ENCODE measurements at places on chromosomes 3 and 15.
A peak's percentile ranks its signal among the peaks of the same experiment; 100 is the strongest.

GRCh38 chr3:108035751-108036150 is 55.1 kb downstream of the CD47 start:
- DNase-seq, result no peak

- no peak for DNase-seq
Observed at GRCh38 chr3:85567071-85567676, 608.4 kb downstream of the CADM2 start.

DNA sequence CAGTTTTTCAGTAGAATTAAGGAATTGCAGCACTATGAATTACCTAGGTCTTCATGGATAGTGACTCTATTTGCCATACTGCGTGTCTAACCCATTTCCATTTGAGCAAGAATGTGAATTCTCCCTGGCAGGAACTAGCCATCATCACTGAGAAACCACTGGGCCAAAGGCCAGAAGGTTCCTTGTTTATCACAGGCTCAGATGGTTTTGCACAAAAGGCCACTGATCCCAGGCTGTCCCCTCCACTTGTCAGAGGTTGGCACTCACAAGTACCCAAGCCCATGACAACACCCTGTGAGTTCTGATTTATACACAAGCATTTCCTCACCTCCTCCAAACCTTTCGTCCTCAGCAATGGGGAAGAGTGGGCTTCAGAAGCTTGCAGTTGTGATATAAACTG is 131.8 kb downstream of the FOXB1 start:
- no peak for DNase-seq

GRCh38 chr3:14430706-14431451 is 28.5 kb downstream of the SLC6A6 start:
- no peak for DNase-seq

DNA sequence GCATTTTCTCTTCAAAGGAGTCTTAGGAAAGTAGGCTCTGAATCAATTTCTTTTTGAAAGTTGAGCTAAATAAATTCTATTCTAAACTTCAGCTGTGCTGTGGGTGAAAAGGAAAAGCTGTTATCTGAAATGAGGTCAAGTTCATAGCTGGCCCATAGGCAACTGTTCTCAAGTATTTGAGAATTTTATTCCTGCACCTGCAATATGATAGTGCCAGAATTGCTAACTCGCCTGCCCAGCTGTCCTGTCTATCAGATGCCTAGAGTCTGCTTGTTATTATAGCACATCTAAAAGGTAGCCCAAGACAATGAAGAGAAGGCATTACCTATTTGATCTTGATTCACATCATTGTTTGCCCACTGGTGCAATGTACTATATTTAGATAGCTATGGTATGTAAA is 798.7 kb downstream of the DIPK2A start:
- DNase-seq, result no peak

- no peak for DNase-seq
Observed at GRCh38 chr15:100781961-100782530, 97.6 kb upstream of the ALDH1A3 start.

DNA sequence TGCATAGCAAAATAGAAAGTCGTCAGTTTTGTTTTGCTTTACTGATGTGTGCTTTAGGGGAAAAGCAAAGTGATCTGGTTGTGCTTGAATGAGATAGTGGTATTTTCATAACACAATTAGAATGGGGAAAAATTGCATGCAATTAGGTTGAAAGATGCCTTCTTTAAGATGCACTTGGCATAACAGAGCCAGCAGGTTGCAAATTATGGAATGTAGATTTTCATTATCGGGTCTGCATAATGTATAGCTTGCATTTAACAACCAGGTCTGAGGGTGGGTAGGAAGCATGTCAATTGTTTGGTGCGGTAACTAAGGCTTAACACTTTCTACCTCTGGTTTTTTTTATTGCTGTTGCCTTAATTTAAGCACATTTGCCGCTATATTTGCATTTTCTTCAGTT is 370.7 kb upstream of the MCTP2 start:
- DNase-seq, result no peak

GRCh38 chr3:125498630-125499029 is 21.4 kb downstream of the SNX4 start:
- no peak for DNase-seq

- DNase-seq, result no peak
Observed at GRCh38 chr3:15206662-15207576, 873 bp downstream of the CAPN7 start.

DNA sequence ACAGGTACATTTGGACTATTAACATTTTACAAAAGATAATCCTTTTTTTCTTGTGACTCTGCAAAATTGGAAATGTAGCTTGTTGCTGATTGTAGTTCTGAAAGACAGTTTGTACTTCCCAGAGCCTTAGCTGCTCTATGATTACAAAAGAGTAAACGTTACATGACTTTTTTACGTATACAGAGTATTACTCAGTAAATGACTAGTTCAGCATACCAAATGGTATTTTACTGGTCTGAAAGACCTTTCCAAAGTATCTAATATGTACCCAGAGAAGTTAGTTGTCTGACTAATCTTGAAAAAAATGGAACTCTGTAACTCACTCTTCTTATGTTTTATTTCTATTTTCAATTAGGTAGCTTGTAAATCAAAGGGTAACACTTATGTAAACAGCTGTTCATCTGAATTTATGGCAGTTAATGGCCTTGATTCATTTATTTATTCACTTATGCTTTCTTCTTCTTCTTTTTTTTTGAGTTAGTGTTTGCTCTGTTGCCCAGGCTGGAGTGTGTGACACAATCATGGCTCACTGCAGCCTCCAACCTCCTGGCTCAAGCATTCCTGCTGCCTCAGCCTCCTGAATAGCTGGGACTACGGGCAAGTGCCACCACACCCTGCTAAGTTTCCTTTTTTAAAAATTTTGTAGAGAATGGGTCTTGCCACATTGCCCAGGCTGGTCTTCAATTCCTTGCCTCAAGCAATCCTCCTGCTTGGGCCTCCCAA is 151.7 kb downstream of the C3orf38 start:
- DNase-seq, result no peak

GRCh38 chr15:45653702-45654424 is 19.0 kb downstream of the SQOR start:
- no peak for DNase-seq

DNA sequence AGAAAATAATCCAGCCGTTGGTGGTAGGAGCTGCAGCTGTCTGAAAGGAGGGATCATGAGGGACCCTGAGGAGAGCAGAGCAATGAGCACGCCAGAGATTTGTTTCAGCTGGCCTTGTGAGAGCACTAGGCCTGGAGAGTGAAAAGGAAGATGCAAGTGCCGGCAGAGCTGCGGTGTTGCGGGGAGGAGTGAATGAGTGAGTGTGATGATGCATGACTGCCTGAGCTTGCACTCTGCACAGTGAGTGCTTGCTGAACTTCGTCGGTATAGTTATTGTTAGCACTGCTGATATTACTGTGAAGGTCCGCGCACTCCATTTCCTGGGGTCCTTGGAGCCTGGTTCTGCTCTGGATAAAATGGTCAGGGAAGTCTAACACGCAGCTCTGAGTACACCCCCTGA is 23.2 kb downstream of the EIF1B start:
- DNase-seq, result no peak

DNA sequence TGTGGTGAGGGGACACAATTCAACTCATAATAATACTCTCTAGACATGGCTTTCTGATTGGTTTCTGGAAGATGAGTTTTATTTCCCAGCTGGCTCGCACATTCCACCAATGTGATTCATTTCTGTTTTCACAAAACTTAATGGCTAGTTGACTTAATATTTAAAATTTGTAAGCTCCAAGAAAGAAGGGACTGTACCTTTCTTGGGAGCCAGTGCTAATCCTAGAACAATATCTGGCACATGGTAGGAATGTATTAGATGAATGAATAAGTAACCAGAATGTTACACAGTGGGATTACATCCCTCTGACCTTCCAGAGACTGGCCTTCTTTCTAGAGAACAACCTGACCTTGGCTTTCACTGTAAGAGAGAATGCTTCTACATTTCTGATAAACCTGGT is 262.8 kb downstream of the RORA start:
- DNase-seq, result no peak

- DNase-seq, result no peak
Observed at GRCh38 chr3:4963669-4964570, 15.3 kb upstream of the BHLHE40 start.

- no peak for DNase-seq
Observed at GRCh38 chr15:22227411-22228100, 147.2 kb downstream of the OR4M2 start.

DNA sequence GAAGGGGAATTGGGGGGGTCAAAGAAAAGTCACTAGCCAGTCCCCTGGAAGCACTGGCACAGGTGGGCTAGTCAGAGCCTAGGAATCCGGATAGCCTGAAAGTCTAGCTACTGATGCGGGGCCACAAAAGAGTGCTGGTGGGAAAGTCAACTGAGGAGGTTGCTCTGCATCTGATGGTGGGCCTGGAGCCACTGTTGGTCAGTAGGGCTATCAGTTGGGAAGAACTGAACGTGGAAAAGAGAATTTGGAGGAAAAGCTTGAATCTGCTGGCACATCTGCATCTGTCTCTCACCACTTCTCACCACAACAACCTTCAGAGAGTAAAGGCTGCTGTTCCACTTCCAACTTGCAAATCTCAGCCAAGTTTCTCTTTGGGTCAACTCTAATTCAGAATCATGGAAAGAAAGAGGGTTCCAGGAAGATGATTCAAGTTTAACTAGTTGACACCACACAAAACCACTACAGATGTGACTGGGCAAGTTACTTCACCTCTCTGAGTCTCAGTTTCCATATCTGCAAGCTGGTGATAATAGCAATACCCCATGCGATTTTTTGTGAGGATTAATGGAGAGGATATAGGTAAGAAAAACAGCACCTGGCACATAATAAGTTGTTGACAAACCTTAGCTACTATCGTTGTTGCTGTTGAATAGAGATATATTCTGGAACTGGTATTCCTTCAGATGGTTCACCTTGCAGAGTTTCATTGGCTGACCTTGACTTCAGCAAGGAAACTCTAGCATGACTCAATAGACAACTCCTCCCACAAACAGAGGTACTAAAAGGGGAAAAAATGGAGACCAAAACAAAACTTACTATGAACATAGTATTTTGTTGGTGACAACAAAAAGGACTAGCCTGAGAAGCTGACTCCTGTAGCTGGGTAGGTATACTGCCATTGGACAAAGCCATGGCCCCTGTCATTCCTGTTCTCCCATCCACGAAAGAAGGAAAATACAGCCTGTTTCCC is 280.2 kb upstream of the STT3B start:
- no peak for DNase-seq

- DNase-seq, result no peak
Observed at GRCh38 chr15:85890620-85890980, 95.9 kb upstream of the KLHL25 start.

GRCh38 chr15:40343512-40343911 is 2.8 kb upstream of the CCDC9B start:
- DNase-seq, result peak; percentile 63

DNA sequence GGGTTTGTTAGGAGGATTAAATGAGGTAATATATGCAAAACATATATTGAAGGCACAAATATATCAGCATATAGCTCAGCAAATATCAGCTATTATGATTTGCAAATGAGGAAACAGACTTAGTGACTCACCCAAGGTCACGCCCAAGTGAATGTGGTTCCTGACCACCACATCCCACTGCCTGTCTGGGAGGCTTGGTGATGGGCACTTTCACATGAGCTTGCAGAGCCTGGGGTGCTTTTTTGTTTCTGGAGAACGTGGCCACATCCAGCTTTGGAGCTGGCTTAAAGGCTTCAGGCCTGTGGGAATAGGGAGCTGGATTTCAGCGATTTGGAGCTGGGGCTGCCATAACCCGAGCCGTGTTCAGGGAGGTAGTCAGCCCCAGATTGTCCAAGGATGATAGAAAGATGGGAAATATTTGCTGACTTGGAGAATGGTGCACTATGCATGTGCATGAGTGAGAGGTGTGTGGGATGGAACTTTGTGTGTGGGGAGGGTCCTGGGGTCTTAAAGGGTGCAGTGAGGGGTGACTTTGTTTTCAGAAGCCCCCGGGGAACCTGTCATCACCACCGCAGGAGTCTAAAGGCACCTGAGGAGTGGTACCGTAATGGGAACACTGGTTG is 12.0 kb upstream of the FGD5 start:
- DNase-seq, result no peak

DNA sequence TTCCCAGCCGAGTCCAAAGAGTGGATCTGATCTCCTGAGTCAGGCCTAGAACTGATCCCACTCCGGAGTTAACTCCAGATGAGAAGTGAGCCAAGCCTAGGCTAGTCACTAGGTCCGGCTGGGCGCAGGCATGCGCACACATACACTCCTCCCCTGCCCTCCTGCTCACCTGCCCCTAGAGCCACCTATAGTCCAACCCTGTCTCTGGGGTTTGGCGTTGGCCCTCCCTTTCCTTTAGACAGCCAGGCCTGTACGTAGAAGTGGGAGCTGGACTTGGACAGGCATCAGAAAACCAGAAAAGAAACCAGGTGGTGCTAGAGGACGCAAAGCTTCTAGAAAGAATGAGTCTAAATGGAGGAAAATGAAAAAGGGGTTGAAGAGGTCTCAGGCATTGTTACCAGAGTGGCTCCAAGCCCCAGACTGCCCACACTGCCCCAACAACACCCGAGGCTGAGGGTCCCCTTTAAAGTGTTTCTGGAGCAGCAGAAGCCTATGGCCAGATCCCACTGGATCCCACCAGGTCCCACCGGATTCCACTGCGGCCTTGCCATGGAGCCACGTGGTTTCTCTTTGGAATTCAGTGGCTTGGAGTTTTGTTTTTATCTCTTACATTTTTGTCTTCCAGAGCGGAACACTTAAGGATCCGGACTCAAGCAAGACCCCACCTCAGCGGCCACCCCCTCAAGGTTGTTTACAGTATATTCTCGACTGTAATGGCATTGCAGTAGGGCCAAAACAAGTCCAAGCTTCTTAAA is 24.2 kb upstream of the TIMP4 start:
- no peak for DNase-seq

GRCh38 chr15:38128341-38128781 is 124.3 kb upstream of the SPRED1 start:
- no peak for DNase-seq

DNA sequence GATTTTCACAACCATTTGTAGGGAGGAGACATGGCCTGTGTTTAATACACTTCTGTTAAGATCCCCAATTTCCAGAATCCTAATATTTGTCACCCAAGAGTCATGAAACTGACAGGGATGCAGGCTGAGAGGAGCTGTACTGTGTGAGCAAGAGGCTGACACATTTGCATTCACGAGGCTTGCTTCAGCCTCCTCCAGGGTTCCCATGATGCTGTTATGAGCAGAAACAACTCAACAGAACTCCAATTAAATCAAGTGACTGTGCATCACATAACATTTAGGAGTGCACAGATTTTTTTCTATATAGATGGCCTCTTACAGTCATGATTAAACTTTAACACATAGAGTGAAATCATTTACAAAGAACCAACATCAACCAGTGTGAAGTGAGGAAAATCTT is 292.3 kb upstream of the STT3B start:
- no peak for DNase-seq

DNA sequence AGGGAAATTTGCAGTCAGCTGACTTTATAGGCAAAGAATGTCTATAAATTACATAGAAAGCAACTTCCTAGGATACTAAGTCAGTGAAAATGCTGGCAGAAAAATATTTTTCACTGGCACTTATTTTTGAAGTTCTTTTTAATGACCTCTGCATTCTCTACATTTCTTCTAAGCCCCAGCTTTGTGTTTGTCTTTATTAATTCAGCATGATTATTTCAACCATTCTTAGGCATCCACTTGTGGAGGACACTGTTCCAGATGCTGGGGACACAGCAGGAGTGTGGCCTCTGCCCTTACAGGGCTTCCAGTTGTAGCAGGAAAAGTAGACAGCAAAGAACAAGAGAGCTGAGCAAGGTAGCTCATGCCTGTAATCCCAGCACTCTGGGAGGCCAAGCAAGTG is 15.0 kb downstream of the LRRK1 start:
- no peak for DNase-seq

All from fibroblast of skin of left biceps (primary cell).